ENCODE measurements at places on chromosomes 4 and X.

DNA sequence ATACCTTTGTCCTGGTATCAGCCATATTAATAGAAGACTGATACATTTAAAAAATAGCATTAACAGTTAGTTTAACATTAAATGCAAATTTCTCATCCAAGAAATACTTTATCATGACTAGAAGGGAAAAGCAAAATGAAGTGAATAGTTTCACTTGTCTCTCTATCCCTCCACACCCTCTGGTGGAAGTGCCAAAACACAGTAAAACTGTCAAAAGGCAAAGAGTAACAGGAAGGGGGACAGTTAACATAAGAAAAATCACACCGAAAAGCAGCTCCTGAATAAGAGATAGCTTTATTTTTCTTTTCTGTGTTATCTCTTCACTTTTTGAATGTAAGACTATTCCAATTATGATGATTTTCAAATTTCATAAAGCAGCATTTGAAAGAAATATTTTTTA is 187.2 kb downstream of the FBXW7 start:
- no peak for DNase-seq

DNA sequence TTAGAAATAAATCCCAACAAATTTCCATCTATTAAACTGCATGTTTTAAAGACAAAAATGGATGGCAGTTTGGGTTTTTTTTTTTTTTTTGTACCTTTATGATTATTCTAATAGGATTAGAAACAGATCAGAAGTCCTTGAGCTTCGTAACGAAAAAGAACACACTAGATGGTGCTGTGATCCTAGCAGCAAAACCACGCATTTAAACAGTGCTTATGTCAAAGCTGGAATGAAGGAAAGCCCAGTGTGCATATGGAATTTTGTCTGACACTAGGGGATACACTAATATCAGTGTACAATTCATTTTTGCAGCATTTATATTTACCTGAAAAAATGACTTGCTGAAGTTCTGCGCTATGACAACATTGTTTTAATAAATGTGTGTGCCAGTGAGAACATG is 229.1 kb downstream of the VEGFC start:
- no peak for DNase-seq

- no peak for DNase-seq
Observed at GRCh38 chrX:136228839-136229207, 22.4 kb downstream of the MAP7D3 start.

GRCh38 chr4:123731035-123731434 is 334.4 kb downstream of the SPRY1 start:
- DNase-seq: no peak

- DNase-seq: no peak
Observed at GRCh38 chr4:29153642-29154041, 1566.5 kb upstream of the PCDH7 start.

GRCh38 chrX:21150208-21150607 is 224.0 kb upstream of the CNKSR2 start:
- DNase-seq: no peak

- DNase-seq: no peak
Observed at GRCh38 chrX:25012433-25012735, 3.4 kb downstream of the ARX start.

DNA sequence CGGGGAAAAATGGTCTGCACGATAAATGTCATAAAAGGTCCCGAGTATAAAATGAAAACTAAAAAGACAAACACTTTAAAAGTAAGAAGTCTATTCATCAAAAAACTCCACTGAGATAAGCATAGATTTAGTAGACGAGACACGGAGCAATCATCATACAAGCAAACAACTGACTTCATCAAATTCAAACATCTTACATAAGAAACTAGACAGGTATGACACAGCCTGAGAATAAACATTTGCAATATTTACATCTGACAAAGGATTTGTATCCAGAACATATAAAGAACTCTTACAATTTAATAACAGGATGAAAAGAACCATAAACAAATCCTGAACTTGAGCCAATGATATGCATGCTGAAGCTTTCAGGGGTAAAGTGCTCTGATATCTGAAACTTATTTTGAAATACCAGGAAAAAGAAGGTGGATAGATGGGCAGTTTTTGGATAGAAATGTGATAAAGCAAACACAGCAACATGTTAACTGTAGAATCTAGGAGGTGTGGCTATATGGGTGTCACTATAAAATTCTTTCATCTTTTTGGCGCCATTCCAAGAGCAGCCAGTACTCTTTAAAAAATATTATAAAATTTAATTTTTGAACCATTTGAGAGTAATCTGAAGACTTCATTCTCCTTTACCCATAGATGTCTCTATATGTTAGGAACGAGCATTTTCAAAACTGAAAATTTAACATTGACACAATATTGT is 12.0 kb downstream of the MPP1 start:
- DNase-seq: no peak

DNA sequence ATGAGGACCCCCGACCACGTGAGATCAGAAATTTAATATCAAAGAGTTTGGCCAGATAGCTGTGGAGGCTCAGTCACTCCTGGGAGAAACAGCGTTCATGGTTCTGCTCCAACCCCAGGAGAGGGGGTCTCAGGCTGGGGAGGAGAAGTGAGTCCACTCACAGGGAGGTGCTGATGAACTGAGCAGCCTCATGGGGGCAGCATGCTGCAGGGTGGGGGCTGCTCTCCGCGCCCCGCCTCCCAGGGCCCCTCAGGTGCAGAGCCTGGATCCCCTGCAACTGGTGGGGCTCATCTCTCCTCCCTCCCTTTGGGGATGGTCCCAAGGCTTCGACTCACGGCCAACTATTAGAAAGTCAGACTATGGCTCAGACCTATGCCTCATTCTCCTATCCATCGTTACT is 26.6 kb upstream of the C4orf50 start:
- DNase-seq: no peak

- DNase-seq: no peak
Observed at GRCh38 chr4:89757154-89757719, 79.7 kb downstream of the SNCA start.

DNA sequence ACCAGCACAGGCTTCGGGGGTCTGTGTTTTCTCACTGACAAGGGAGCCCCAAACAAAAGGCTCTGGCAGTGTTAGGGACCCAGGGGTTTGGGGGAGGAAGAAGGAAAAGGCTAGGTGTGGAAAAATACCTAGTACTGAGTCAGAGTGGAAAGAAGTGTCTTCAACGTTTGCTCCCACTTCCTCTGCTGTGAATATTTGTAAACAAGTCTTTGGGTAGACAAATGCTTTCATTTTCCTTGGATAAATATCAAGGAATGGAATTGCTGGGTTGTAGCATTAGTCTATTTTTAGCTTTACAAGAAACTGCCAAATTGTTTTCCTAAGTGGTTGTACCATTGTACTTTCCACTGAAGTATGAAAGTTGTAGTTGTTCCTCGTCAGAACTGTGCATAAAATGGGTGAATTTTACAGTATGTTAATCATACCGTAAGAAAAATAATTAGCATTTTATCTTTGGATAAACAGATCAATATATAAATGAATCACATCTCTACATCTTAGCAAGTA is 17.4 kb downstream of the COL4A5 start:
- no peak for DNase-seq

DNA sequence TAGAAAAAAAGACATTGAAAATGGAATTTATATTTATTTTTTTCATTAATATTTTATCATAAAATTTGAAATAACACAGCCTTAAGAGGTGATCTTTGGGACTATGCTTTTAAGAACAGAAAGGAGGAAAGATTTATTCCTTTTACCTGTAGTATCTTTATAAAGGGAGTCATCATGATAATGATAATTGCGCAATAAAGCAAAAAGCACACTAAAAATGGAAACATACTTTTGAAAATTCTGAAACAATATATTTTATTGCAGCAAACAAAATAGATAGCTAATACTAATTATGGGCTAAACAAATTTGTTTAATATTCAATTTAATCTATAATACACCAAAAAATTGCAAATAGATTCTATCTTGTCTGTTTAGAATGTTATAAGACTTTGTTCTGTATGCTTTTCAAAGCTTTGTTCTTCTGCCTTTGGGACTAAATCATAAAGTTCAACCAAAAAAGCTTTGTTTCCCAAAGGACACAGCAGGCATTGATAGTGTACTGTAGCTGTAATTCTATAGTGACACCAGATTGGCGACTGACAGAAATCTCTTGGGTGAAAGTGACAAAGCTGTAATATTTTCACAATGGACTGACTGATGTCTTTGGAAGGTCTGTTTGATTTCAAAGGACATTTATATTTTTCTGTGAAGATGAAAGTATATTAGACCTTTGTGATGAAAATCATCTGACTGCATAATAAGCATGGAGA is 2156.6 kb upstream of the TENM3 start:
- DNase-seq: no peak

GRCh38 chrX:101429934-101430333 is 21.9 kb downstream of the HNRNPH2 start:
- no peak for DNase-seq

DNA sequence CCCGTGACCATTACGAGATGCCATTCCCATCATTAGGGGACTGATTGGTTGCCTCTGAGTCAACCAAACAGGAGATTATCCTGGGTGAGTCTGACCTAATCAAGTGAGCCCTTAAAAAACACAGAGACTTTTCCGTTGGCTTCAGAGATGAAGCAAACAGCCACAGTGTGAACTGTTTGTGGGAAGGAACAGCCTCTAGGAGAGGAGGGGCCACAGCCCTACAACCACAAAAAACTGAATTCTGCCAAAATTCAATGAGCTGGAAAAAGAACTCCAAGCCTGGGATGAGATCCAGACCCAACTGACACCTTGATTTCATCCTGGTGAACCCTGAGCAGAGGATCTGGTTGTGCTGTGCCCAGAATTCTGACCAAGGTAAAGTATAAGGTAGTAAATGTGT is 31.3 kb upstream of the TBL1X start:
- DNase-seq: no peak

- no peak for DNase-seq
Observed at GRCh38 chr4:149791851-149792250, 23.8 kb downstream of the IQCM start.

GRCh38 chr4:174669270-174669669 is 147.0 kb upstream of the HPGD start:
- DNase-seq: no peak

Measured in activated T-cell treated with anti-CD3 and anti-CD28 coated beads, Interleukin-2, amount 50 U/mL, for 24 hours (primary cell).